ENCODE measurements at places on chromosomes 7 and 10.

DNA sequence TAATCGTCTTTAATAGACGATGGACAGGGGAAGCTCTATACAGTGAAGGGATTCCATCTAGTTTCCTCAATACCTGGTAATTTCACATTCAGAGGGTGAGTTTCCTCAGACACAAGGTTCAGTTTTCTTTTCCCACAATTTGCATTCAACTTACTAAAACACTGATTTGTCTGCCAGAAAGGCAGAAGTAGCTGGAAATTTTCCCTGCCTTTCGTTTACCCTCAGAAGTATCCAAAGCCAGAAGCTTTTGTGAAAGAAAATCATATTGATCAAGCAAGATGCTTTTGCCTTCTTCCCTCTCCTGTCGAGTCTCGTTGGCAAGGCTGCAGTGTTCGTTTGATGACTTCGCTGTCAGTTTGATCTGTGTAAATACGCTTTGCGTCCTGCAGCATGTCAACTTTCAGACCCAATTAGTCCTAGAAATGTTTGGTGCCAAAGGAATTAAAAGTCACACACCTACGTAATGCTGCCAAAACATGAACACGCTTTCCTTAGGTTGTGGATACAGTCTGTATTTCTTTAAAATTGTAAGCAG is 631.9 kb upstream of the FOXK1 start:
- DNase-seq, result no peak

GRCh38 chr10:70666960-70667798 is 5.1 kb upstream of the ADAMTS14 start:
- no peak for DNase-seq

DNA sequence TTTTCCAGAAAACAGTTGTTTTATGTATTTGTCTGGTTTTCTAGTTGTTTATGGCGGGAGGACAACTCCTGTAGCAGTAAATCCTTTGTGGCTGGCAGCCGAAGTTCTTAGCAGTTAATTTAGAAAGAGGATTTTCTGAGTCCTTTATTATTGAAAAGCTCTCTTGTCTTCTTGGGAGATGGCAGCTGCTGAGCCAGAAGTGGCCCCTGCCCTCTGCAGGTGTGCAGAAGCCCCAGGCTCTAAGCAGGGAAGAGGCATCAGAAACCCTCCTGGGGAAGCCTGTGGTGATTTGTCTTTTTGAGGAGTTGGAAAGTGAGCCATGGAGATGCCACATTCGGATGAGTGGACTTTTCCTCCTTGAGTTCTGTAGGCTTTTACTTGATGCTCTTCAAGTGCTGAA is 106.3 kb downstream of the GLRX3 start:
- no peak for DNase-seq

GRCh38 chr10:24715246-24715769 is 8.4 kb downstream of the ARHGAP21 start:
- no peak for DNase-seq

GRCh38 chr10:70695241-70696030 is 23.1 kb downstream of the ADAMTS14 start:
- peak; percentile 19 for DNase-seq

GRCh38 chr10:123139521-123140163 is 3.9 kb downstream of the HMX3 start:
- no peak for DNase-seq

- no peak for DNase-seq
Measured at GRCh38 chr10:75696536-75696935, 265.1 kb downstream of the LRMDA start.

- DNase-seq, result peak; percentile 69
Measured at GRCh38 chr10:74929197-74929596, 102.8 kb downstream of the KAT6B start.

DNA sequence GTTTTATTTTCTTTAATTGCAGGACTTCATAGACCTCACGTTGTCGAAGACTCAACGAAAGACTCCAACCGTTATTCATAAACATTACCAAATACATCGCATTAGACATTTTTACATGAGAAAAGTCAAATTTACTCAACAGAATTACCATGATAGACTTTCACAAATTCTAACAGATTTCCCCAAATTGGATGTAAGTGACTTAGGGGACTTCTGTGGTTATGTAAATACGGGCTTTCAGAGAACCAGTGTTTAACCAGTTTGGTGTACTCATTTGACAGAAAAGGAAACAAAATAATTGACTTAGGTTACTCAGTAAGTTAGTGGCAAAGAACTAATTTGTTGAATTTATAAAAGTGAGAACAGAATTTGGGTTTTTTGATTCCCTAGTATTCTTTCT is 4.2 kb downstream of the GTPBP4 start:
- no peak for DNase-seq

- no peak for DNase-seq
Measured at GRCh38 chr7:99188221-99188620, 19.7 kb downstream of the KPNA7 start.

- DNase-seq, result no peak
Measured at GRCh38 chr10:124688889-124689670, 55.1 kb downstream of the FAM53B start.

DNA sequence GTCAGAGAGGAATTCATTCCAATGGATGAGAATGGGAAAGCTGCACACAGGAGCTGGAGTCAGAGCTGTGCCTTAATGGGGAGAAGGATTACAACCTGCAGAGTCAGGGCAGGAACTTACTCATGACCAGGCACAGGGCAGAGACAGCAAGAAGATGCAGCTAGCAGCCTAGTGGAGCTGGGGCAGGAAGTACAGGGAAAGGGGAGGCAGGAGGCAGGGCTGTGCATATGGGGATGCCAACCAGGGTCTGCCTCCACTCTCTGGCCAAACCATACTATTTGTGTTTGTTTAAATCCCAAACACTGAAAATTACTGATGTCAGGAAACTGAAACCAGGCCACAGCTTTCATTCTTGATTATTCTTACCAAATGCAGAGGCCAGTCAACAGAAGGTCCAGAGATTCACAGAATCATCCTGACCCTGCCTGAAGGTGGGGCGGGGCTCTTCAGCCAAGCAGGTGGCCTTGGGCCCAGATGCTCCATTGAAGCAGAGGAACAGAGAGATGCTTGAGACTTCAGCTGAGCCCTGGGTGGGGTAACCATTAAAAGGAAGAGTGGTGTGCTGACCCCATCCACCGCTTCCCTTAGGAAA is 461.9 kb downstream of the KCNMA1 start:
- DNase-seq, result no peak

- no peak for DNase-seq
Measured at GRCh38 chr10:60541451-60541850, 151.8 kb upstream of the ANK3 start.

DNA sequence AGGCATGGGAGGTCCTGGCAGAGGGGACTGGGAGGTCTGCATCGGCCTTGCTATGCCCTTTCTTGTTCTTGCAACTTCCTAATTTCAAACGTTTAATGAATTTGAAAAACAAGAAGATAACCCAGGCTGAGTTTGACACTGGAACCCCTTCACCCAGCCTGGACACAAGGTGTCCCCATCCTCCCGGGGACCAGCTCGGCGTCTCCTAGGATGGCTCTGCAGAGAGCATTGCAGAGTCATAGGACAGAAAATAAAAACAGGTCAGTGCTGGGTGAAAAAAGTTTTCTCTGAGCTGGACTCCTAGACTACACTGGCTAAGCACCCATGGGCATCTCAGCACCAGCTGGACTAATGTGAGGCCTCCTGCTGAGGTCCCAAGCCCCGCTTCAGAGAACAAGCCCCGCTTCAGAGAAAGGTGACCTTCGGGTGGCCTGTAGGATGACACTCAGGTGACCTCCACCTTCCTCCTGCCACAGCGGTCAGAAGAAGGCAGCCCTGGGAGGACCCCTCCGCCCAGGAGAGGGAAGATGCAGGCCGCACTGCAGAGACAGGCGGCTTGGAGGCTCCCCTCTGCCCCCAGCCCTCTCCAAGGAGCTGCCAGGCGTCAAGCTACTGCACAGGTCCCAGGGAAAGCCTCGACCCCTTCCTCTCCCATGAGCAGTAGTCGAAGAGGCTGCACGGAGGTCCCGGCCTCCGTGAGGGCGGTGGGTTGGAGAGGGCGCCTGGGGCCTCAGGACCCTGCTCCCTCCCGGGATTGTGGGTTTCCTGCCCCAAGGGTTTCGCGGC is 9.3 kb upstream of the UNCX start:
- DNase-seq, result no peak

DNA sequence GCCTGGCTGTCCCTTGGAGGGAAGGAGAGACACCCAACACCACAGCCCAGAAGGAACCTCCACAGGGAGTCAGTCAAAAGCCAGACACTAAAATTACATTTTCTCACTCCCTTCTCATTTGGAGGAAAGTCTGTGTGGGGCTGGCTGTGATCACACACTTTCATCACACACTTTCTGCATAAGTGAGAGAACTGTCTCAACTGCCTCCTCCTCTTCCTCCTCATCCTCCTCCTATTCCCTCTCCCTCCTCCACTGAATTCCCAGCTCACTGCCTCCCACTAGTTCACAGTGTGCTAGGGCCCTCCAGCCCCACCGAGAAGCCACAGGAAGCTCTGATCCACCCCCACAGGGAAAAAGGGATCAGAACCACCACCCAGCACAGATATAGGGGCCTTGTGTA is 91.6 kb downstream of the KCNMA1 start:
- DNase-seq, result no peak

- DNase-seq, result peak; percentile 83
Measured at GRCh38 chr7:106126170-106126938, 14.2 kb upstream of the SYPL1 start.

- DNase-seq, result no peak
Measured at GRCh38 chr7:101869901-101870290, 52.5 kb downstream of the CUX1 start.

GRCh38 chr10:94343151-94343550 is 19.6 kb downstream of the NOC3L start:
- DNase-seq, result peak; percentile 21

GRCh38 chr10:121735263-121735662 is 137.0 kb upstream of the FGFR2 start:
- DNase-seq, result no peak

- no peak for DNase-seq
Measured at GRCh38 chr7:100778061-100778621, 44.7 kb downstream of the ZAN start.

DNA sequence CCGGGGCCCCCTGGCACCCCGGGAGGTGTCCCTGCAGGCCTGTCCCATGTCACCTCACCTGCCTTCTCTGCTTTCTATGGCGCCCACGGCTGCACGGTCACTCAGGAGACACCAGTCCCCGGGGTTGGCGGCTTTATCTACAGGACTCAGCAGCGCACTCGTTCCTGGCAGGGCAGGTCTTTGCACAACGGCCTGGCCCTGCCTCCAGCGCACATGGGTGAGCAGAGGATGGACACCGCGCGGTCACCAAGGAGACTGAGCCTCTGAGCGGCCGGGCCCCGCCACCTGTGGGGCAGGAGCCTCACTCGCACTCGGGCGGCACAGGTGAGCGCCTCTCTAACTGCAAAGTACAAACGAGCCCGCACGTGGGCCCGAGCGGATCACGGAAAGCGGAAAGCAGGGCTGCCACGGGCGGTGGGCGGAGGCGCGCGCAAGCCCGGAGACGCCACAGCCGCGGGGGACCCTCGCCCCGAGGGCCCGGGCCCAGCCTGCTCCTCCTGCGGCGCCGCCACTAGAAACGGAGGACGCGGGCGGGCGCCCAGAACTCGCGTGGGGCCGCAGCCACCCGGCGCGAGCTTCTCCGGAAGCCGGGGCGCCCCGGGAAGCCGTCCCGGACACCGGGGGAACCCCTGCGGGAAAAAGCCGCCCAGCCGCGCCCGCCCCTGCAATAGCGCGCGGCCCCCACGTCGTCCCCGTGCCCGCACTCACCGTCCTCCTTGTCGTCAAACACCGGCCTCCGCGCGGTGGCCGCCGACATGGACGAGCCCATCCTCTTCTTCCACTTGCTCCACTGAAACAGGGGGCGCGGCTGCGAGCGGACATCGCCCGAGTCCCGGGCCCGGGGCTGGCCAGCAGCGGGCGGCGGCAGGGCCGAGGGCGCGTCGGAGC is 642 bp downstream of the STK32C start:
- DNase-seq, result no peak

- no peak for DNase-seq
Measured at GRCh38 chr7:130899638-130900401, 165.8 kb upstream of the KLF14 start.

DNA sequence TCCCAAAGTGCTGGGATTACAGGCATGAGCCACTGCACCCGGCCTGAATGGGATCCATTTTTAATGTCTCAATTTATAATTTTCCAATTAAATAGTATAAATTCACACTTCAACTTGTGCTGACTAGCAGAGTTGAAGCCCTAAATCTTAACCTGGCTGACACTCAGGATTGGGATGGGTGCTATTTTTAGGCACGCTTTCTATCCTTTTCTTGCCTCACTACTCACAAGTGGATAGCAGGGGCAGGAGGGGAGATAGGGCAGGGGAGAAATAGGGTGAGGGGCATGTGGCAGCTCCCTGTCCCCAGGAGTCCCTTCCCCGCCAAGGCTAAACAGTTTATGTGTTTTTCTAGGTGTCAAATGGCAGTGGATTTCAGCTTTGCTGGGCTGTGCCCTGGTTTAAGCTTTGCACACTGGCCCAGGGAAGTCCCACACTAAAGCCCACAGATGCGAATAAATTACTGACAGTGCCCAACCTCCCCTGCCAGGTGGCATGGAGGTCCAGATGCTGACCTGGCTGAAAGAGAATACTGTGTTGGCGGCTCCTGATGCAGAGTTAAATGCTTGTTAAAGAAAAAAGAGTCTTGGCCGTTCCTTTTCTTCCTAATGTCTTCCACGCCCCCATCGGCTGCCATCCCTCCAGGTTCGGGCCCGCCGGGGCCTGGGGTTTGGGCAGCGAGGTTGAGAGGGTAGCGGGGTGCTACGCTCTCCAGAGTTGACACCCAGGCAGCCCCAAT is 36.2 kb upstream of the EFCAB10 start:
- DNase-seq, result no peak

DNA sequence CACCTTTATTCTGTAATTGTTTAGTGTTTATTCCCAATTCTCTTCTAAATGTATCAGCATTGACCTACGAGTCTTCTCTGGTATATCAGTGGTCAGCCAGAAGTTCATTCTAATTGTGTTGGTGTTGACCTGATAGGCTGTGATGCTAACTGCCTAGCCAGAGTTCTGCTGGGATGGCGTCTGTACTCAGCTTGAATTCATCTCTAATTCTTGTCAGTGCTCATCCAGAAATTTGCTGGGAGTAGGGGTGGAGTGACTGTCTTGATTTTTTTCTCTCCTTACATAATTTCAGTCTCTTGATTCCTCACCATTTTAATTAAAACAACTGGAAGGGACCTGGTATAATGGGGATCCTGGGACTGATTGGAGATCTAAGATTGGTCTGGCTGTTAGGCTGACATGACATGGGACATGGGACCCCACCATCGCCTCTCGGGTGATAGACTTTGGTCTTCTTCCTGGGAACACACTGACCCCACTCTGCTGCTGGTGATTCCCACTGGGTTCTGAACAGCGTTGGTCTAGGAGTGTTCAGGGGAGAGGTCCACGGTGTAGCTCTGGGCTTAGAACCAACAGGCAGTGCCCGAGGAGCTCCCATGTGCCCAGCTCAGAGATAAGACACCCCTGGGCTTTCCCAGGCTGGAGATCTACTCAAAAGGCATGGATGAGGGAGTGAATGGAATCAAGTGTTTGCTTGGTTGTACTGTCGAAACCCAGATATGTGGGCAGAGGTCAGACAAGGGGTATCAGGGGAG is 3.8 kb downstream of the NEURL1 start:
- no peak for DNase-seq
